ENCODE measurements at places on chromosomes 5 and 9.

- DNase-seq, result no peak
Observed at GRCh38 chr5:14465116-14465515, 116.5 kb upstream of the OTULINL start.

- no peak for DNase-seq
Observed at GRCh38 chr5:133709209-133709725, 96.9 kb upstream of the FSTL4 start.

DNA sequence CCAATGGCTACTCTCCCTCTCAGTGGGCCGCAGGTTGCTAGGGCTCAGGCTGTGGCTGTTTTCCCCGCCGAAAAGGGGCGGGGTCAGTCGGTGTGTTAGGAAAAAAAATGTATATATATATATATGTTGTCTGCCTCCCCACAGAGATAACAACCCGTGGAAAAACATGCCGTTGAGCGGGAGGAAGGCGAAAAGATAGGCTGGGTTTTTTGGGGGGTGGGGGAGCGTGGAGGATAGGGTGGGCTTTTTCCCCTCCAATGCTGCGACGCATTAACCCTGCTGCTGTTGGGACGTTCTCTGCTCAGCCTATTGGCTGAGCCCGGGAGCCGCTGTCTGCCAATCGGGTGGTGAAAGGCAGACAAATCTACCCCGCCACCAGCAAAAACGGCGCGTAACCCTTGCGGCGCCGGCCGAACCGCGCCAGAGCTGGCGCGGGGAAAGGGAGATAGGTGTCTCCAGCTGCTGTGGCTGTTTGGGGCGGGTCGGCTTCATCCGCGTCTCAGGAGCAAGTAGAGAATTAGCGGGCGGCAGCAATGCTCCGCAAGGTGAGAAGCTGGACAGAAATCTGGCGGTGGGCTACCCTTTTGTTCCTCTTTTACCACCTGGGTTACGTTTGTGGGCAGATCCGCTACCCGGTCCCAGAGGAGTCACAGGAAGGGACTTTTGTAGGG, at the start of gene PCDHGC4:
Gene PCDHGC4, plus strand, starts transcription at position 390 of the 671 bp plus-strand sequence. Its CDS starts 144 bp downstream, at position 534.
- DNase-seq, result no peak

DNA sequence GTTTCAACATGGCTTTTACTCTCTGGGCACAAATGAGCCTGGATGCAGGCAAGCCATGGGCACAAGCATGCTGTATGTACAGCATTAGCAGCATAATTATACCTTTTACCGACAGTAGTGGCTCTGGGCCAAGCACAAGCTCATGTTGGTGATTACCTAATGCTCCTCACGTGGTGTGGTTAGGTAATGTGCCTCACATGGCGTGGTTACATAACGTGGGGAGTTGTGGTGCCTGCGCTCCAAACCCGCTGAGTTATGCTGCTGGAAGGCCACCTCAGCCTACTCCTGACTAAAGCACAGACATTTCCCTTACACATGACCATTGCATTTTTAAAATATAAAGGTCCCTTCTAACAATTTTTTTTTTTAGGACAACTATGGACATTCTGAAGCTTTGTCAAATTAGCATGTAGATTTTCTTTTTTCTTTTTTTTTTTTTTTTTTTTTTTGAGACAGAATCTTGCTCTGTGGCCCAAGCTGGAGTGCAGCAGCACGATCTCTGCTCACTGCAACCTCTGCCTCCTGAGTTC, 794.0 kb downstream of the EFNA5 start:
- no peak for DNase-seq

DNA sequence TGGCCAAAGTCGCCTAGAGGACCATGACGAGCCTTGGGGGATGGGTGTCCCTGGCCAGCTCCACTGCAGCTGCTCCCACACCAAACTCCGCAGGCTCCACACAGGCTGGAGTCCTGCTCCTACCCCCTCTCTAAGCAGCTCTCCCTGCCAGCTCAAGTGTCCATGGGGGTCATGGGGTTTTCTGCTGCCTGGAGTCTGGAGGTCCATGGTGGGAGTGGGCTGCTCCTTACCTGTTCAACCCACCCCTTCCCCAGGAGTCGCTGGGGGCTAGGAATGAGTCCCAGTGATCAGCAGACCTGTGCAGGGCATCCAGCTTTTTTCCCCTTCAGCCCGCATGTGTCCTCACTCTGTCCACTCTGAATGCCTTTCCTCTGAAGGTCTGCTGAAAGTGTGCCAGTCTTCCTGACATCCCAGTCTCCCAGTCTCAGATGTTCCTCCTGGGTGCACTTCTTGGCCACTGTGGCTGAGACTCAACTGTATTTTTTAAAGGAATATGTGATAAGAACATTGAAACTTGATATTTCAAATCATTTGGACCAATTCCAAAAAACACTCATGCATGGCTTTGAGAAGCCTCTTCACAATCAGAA, 261.3 kb upstream of the ANKH start:
- DNase-seq, result no peak

DNA sequence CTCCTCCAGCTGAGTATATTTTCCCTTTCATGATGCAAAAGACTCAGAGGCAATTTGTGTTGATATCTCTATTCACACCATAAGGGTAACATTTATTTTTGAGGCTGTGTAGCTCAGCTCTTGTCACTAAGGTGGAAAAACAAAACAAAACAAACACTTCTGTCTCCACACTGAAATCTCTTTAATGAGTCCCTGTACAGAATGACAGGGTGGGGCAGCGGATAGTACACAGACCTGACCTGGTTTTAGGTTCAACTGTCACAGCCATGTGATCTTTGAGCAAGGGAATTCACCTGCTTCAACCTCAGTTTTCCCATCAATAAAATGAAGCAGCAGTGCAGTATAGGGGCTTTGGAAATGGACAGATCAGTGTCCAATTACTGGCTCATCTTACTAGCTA, 29.3 kb downstream of the TLR4 start:
- DNase-seq, result no peak

DNA sequence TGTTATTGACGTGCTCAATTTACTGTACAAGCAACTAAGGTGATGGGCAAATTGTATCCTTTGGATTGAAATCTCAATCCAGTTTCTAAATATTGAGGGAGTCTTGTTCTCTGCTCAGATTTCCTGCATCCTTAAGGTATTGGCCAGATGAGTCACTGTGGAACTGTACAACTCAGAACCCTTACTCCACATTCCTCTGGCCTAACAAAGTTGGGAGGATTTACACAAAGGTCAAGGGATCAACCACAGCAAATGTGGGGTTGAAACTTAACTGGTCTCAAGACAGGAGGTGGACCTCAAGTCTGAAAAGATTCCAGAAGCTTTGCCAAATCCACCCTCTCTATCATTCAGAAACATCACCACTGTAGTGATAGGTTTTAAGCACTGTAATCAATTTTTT, 81.5 kb upstream of the AGXT2 start:
- no peak for DNase-seq

GRCh38 chr5:111165058-111165457, 59.1 kb upstream of the CAMK4 start:
- DNase-seq, result no peak

DNA sequence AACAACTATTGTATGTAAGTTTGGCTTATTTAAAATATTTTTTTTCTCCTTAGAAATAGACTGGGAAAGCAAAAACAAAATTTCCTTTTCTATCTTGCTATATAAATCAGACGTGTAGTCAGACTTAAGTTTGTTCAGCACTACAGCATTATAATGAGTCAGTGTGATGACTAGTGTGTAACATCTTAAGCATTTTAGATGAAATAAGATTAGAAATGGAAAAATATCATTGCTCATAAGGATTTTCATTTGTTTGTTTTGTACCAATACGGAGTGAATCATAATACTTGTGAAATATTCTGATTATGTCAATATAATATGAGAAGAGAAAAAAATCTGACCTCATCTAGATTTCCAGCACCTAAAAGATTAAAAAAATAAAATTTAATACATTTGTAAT, 64.7 kb upstream of the RICTOR start:
- no peak for DNase-seq

DNA sequence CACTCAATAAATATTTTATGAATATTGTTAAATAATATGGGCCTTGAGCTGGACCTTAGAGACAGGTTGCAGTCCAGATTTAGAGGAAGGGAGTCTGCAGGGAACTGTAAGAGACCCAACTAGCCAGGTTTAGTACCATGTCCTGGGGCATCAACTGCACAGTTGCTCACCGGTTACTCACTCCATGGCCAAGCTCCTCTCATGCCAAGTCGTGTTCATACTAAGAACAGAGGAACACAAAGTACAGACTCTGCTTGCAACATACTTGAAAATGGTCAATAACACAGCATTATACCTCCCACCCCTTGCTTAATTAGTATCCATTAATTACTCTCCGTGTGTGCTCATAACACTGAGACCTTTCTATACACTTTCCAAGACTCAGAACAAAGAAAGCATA, 317.6 kb upstream of the PIK3R1 start:
- no peak for DNase-seq

GRCh38 chr9:114549697-114550330, 37.8 kb upstream of the ATP6V1G1 start:
- DNase-seq, result no peak

DNA sequence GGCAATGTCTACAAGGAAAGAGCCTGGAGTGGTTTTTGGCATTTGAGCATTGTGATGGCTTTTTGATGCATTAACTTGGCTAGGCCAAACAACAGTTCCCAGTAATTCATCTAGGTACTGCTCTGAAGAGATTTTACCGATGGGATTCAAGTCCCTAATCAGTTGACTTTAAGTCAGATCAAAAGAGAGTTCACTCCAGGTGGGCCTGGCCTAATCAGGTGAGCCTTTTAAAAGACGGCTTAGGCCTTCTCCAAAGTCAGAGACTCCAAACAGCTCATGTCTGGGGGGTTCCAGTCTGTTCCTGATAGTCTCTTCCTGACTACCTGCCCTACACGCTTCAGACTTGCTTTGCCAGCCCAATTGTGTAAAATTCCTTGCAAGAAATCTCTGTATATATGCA, 53.7 kb downstream of the RIGI start:
- DNase-seq, result no peak

GRCh38 chr5:118778941-118779340, 209.4 kb downstream of the DTWD2 start:
- DNase-seq, result no peak

GRCh38 chr9:107485458-107486043, 4.0 kb downstream of the KLF4 start:
- DNase-seq, result no peak

- no peak for DNase-seq
Observed at GRCh38 chr5:32810804-32811203, 99.7 kb downstream of the NPR3 start.

GRCh38 chr5:169696621-169697510, 59.8 kb downstream of the DOCK2 start:
- no peak for DNase-seq

- no peak for DNase-seq
Observed at GRCh38 chr5:32329395-32329834, 16.7 kb upstream of the MTMR12 start.

DNA sequence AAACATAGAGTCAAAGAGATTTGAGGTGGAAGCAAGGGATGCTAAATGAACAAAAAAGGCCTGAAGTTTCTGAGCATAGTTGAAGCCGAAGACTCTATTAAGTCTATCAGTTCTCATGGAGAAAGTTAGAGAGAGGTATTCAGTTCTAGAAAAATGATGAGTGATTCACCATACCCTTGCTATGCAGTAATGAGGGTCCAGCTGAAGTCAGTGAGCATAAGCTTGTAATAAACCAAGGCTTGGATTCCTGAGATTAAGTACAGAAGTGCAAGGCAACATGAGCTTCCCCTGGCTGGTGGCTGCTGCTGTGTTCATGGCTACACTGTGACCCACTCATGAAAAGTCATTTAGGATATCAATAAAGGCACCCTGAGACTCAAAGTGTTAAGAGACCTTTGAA, 129.7 kb upstream of the MTAP start:
- DNase-seq, result no peak

- no peak for DNase-seq
Observed at GRCh38 chr9:76883341-76883855, 22.5 kb downstream of the PRUNE2 start.

DNA sequence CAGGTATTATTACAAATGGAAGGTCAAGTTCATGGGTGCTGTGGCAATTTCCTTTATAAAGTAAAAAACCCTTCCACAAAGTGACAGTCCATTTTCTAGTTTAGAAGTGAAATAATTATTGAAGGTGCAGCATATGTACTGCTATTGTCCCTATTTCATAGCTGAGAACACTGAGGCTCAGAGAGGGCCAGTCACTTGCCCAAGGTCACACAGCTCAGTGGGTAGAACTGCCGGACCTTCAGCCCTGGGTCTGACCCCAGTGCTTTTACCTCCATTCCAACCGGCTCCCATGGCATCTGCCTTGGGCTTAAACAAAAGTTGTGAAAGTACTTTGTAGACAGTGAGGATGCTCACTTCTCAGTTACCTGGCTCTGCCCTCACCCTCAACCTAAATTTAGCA, 150.6 kb upstream of the SMIM23 start:
- DNase-seq, result no peak

DNA sequence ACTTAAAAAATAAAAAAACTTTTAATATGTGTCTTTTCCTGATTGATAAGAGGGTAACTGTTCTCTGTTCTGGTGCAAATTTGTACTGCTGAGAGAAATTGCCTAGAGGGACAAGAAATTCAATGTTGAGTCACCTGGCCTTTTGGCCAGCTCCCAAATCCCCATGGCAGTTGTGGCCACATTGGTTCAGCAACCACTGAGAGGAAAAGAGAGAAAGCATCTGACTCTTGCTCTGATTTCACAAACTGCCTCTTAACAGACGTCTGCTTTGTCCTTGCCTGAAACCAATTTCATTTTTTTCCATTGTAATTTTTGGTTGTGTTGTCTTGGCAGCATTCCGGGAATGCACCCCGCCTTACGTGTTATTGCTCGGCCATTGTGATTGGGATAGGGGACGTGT, 42.4 kb downstream of the NTRK2 start:
- DNase-seq, result no peak

- no peak for DNase-seq
Observed at GRCh38 chr5:127313847-127314473, 23.4 kb downstream of the MEGF10 start.

DNA sequence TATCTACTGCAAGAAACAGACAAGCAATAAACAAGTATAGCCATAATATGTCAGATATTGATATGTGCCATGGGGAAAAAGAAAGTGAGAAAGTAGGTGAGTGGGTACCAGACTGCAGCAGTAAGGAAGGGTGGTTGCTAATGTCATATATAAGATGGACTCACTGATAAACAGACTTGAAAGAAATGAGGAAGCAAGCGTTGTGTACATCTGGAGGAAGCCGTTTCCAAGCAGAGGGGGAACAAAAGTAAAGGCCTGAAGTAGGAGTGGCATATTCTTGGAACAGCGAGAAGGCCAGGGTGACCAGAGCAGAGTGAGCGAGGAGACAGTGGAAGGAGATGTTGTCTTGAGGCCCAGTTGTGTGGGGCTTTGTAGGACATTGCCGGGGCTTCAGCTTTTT, 142.2 kb upstream of the MAP3K1 start:
- no peak for DNase-seq

DNA sequence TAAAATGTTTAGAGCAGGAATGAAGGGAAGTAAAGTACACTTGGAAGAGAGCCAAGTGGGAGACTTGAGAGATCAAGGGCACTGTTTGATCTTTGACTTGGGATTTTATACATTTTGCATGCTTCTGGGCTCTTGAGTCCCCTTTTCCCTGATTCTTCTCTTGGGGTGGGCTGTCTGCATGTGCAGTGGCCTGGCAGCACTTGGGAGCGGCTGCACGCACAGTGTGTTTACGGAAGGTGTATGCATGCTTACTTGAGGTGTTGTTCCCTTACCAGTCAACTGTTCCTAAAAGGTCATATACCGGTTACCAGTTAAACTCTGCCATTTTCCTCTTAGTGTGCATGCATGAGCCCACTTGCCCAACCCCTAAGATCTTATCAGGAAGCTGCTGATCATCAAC, 377.7 kb downstream of the CYLC2 start:
- DNase-seq, result no peak
